ENCODE measurements at places on chromosomes 11 and 22. TPM values are rescaled to one million over a fixed set of nuclear protein-coding genes. Genes with fewer than 3 reads are reported as not detected.

The DSCAML1 gene
- total RNA-seq: under 0.01 TPM

The OR4A16 gene
- not detected for total RNA-seq

The CNIH2 gene
- not detected for total RNA-seq

The ALDH3B2 gene
- not detected for total RNA-seq

The UPK3A gene
- total RNA-seq: not detected

The MOGAT2 gene
- total RNA-seq: not detected

GRCh38 chr11:73114835-73115220 lies 27.3 kb downstream of the FCHSD2 start:
- no peak for DNase-seq

- DNase-seq: peak; percentile 44
Observed at GRCh38 chr11:130671801-130672700, 223.6 kb downstream of the ADAMTS15 start.

DNA sequence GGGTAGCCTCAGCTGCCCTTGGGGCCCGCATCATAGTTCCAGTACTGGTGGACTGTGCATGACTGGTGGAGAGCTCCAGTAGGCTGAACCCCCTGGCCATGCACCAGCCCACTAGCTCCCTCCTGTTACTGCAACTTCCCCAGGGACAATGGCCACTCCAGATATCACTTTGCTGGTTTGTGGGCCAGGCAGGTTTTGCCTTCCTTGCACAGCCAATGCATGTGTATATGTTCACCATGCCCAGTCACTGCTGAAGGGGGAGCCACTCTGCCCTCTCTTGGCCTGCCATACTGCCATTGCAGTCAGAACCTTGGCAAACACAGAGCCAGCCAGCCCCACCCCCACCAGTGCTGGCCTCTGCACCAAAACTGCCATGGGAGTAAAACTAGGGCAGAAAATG lies 2095.3 kb upstream of the RAG2 start:
- no peak for DNase-seq

GRCh38 chr11:76335842-76336241 lies 45.1 kb downstream of the THAP12 start:
- no peak for DNase-seq

DNA sequence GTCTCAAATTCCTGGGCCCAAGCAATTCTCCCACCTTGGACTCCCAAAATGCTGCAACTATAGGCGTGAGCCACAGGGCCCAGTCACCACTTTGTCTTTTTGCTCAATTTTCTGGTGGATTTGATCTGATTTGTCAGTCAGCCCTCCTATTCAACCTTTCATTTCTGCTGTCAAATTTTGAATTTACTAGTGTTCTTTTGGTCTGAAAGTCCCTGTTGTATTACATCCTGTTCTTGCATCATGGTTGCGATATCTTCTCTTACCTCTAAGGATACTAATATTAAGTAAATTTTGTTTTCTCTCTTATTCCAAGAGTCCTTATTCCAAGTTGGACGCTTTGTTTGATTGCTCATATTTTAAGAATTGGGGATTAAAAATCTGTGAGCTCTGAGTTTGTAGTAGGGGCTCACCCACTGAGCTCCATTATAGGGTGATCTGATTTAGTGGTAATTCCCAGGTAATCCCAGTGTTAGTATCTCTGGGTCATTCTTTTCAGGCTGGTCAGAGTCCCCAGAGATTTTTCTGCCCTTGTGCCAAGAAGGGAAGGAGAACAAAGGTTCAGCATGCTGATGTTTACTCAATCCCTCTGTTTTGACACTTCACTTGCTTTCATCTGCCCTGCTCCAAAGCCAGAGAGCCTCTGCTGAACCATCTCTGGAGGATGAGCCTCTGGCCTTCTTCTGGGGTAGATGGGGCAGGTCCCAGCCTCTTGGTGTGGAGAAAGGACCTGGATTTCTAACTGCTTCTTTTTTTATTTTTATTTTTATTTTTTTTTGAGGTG lies 10.0 kb downstream of the UPB1 start:
- DNase-seq: no peak

GRCh38 chr22:31577711-31578110 lies 81.4 kb downstream of the SFI1 start:
- DNase-seq: no peak

DNA sequence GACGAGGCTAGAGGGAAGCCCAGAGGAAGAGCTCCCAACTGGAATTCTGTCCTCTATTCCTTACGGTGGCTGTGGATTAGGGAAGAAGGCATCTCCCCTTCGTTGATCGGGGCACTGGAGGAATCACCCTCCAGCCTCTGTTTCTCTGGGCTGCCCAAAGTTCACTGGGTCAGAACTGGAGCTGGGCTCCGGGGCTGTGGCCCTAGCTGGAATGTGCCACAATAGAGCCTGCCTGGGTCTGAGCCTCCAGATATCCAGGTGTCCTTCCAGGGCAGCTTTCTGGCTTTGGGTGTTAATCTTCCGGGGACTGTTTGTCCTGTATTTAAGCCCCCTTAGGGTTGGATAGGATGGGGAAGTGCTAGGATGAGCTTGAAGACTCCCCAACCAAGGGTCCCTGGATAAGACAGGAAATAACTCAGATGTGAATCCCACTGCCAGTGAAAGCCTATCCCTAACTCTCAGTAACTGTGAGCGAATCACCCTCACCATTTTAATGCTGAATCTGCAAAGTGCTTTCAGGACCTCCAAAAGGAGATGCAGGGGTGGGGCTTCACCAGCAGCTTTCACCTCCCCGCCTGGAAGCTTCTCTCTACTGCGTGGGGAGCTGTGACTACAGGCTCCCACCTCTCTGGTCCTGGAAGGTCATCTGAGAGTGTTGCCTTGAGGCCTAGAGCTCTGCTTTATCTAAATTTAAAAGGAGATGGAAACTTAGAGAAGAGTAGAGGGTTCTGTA lies 9.5 kb downstream of the YPEL4 start:
- DNase-seq: no peak

DNA sequence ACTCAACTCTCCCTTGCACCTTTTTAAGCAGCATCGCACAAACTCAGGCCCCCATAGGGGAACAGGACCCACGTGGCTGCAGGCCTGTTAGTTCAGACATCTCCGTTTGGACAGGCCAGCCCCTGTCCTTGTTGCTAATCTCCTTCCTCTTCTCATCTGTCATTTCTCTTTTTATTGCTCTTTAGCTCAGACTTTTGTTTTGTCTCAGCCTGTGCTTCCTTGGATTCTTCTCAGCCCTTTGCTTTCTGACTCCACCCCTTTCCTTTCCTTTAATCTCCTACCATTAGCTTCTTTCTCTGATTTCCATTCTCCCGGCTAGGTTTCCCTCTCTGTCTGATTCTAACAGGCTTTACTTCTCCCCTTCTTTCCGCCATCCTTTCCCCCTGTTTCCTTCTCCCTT lies 68.7 kb downstream of the SCN3B start:
- DNase-seq: no peak

DNA sequence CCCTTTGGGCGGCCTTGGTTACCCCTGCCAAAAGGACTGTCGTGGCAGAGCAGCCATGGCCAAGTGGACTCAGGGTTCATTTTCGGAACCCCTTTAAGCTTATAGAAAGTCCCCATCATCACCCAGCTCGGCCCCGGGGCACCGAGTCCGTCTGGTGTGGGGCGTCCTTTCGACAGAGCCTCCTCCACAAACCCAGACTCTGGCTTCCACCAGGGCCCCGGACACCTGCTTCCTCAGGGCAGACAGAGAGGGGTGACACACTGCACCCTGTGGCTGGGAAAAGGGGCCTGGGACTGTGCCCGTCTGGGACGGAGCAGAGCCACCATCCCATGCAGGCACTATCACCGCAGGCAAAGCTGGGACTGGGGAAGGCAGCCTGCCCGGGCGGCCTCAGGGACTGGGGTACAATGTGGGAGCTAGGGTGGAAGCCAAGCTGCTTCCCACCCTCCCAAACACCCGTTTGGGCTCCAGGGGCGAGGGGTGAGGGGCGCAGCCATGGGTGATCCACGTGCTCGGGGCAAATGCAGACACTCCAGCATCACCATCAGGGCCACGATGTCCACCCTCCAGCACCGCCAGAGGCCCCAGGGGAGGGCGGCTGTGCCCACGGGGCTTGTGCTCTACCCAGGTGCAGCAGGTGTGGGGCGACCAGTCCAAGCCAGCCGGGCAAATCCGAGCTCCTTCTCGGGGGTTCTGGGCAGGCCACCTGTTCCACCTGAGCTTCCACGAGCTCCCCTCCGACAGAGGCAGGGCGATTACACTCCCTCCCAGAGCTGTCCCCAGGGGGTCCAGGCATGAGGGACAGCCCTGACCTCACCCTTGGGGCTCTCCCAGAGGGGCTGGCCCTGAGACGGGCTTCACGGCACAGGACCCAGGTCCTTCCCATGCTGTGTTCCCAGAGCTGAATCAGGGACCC lies 11.7 kb upstream of the MRPL23 start:
- DNase-seq: no peak

DNA sequence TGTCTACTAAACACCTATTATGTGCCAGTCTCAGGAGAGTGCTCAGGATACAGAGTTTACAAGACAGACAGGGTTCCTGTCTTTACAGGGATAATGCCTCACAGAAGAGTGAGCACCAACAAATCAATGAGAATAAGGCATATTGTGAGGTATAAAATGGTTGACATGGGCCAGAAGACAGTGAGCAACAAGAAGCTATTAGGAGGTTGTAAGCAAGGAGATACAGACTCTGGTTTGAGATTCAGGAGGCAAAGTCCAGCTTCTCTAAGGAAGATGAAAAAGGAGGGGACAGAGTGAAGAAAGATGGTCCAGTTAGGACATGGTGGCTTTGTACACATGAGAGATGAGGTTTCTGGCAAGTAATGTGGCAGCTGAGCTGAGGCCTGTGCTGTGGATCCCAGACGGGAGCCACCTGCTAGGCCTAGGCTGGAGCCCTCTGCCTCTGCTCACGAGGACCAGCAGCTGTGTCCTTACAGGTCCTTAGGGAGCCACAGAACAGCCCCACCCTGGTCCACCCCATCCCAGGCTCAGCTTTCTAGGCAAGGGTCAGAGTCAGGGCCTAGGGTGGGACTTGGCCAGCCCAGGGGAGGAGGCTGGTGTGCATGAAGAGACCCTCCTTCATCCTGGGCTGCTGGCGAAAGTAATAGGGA lies 110.5 kb downstream of the ZNF280B start:
- no peak for DNase-seq

Data from dermis blood vessel endothelial cell (primary cell).